ENCODE measurements at places on chromosomes 6 and 20.
A peak's percentile ranks its signal among the peaks of the same experiment; 100 is the strongest.

DNA sequence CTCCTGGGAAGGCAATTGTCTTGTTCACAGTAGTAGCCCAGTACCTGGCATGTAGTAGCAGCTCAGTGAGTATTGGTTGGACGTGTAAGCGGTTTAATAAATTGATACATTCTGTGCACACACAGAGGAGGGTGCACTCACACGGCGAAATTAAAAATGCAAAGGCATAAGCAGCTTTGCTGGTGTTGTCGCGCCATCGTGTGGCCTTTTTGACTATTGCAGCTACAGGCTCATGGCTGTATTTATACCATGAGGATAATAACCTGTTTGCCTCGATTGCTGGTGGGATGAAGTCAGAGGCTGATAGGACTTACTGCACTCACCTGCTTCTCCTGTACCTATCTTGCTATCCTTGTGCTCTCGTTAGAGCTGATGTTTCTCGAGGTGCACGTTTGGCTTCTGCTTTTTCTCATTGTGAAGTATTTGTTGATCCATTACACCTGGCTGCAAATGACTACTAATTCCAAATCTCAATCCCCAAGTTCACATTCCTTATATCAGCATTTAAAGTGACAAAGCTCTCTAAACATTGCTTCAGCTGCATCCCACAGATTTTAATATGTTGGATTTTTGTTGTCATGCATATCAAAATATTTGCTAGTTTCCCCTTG is 61.5 kb downstream of the TBXT start:
- peak; percentile 84 for DNase-seq

- no peak for DNase-seq
Measured at GRCh38 chr20:23639490-23639958, 1.8 kb upstream of the CST3 start.

GRCh38 chr6:43887340-43887858 is 117.4 kb downstream of the VEGFA start:
- peak; percentile 22 for DNase-seq

- DNase-seq = peak; percentile 94
Measured at GRCh38 chr20:16615199-16615598, 42.0 kb upstream of the KIF16B start.

All from choroid plexus epithelial cell (primary cell).